ENCODE measurements at places on chromosomes 2 and 18.

- H3K27me3 ChIP-seq: no peaks in the 10 kb centered on the region
- H3K4me3 ChIP-seq: no peak overlapping the region
- no peaks in the 10 kb centered on the region for H3K36me3 ChIP-seq
- H3K4me1 ChIP-seq: no peaks in the 10 kb centered on the region
Observed at GRCh38 chr2:16050908-16051489, 110.6 kb downstream of the MYCN start.

GRCh38 chr18:1530650-1531049 lies 626.0 kb downstream of the ADCYAP1 start:
- no peak overlapping the region for H3K4me3 ChIP-seq
- H3K36me3 ChIP-seq: no peaks in the 10 kb centered on the region
- no peak overlapping the region for H3K27ac ChIP-seq
- H3K4me1 ChIP-seq: no peaks in the 10 kb centered on the region

DNA sequence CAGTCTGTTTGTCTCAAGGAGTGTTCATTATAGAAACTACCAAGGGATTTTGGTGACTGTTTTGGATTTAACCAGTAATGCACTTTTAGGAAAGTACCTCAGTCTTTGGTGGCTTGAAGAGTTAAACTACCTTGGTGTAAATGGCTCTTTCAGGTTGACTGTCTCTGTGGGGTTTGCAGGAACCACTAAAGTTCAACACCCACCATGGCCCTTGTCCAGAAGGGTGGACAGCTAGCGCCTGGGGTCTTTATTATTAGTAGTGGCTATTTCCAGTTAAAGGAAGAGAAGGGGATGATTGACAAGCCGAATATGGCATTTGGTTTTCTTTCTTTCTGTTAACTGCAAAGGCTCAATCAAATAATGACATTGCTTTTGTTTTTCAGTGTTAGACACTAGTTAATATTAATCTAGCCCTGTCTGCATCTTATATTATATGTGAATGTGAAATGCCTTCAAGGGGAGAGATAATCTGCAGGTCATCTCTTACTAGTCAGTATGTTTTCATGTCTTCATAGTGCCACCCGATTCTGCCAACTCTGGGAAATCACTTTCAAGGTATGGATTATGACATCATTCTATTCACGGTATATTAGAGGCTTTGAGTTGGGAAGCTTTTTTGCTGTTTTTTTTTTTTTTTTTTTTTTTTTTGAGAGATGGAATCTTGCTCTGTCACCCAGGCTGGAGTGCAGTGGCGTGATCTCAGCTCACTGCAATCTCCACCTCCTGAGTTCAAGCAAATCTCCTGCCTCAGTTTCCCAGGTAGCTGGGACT lies 56.4 kb downstream of the MAP4K4 start:
- no peak overlapping the region for H3K27ac ChIP-seq
- H3K4me1 ChIP-seq: peaks cover 65% of the 10 kb centered on the region
- H3K27me3 ChIP-seq: no peaks in the 10 kb centered on the region
- no peaks in the 10 kb centered on the region for H3K36me3 ChIP-seq
- H3K4me3 ChIP-seq: no peak overlapping the region
- no peak for DNase-seq

- H3K36me3 ChIP-seq: no peaks in the 10 kb centered on the region
- H3K27ac ChIP-seq: peak overlapping the region; percentile 85
- peaks cover 58% of the 10 kb centered on the region for H3K4me1 ChIP-seq
- H3K4me3 ChIP-seq: no peak overlapping the region
- no peaks in the 10 kb centered on the region for H3K27me3 ChIP-seq
Observed at GRCh38 chr2:127405255-127405610, 13.0 kb upstream of the PROC start.

- no peaks in the 10 kb centered on the region for H3K27me3 ChIP-seq
- H3K4me3 ChIP-seq: no peak overlapping the region
- no peak for DNase-seq
- peaks cover 31% of the 10 kb centered on the region for H3K4me1 ChIP-seq
Observed at GRCh38 chr2:237312021-237312755, 101.8 kb downstream of the COL6A3 start.

DNA sequence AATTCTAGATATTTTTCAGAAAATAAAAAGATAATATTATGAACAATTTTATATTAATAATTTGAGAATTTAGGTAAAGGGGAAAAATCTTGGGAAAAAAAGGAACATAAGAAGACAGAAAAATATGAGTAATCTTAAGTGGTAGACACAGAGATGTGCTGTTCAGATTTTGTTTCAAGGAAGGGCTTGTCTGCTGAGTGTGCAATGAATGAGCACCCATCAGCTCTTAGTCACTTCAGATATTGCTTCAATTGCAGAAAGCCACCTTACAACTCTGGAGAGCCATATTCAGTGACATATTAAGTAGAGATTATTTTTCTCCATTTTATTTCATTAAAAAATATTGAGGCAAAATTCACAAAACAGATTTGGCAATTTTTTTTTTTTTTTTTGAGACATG lies 282.0 kb upstream of the CHST9 start:
- no peaks in the 10 kb centered on the region for H3K27me3 ChIP-seq
- no peak overlapping the region for H3K4me3 ChIP-seq
- H3K27ac ChIP-seq: no peak overlapping the region
- no peaks in the 10 kb centered on the region for H3K36me3 ChIP-seq

DNA sequence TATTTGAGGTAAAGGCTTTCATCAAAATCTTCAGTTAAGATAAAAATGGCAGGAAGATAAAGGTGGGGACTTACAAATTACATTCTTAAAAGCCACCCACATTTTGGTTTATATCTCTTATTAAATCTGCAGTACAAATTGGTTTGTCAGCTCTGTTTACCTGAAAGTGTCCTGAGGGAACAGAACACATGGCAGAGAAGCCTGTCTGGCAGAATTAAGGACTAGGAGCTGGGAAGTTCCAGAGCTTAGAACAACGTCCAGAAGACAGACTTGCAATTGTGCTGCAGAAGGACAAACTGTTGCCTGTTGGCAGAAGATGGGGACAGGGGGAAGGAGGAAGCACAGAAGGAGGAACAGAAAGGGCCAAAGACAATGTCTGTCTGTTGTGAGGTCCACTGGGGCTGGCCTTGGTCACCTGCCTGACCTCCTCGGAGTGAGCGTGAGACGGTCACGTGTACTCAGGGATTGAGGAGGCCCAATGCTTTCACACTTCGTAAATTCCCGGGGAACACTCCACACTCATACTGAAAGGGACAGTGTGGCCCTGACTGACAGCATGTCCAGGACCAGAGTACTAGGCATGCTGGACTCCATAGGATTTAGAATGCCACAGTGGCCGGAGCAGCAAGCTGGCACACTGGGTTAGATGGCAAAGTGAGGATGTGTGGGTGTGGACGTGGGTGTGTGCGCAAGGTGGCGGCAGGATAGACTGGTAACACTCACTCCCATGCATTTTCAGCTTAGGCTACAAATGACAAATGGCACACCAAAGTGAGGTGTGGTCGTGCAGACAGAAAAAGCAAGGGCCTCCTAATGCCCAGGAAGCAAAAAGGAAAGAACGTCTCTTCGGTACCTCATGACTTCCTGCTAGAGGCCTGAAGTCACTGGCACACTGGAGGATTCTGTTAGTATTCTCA lies 210.9 kb upstream of the REV1 start:
- H3K27ac ChIP-seq: no peak overlapping the region
- DNase-seq: no peak
- H3K27me3 ChIP-seq: no peaks in the 10 kb centered on the region
- H3K4me3 ChIP-seq: no peak overlapping the region
- peaks cover 21% of the 10 kb centered on the region for H3K4me1 ChIP-seq

GRCh38 chr2:74457549-74458131 lies 598 bp upstream of the WBP1 start:
- peak overlapping the region; percentile 86 for H3K27ac ChIP-seq
- H3K27me3 ChIP-seq: no peaks in the 10 kb centered on the region
- peaks cover 35% of the 10 kb centered on the region for H3K4me1 ChIP-seq
- H3K36me3 ChIP-seq: no peaks in the 10 kb centered on the region

DNA sequence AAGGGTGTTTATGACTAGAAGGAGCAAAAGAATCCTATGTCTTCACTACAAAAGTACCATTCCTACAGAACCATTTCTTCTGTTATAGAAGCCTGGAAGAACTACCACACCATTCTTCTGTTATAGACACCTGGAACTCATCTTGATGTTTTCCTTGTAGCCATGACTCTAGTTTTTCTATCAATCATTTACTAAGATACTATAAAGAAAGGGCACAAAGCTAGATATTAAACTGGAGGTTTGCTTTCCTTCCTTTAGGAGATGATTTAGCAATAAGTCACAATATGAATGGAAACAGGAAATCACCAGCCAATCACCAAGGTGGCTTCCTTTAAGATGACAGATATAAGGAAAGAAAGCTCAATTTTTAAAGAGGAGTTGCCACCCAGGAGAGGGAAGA lies 100.3 kb upstream of the NEUROD1 start:
- no peaks in the 10 kb centered on the region for H3K36me3 ChIP-seq
- no peak overlapping the region for H3K27ac ChIP-seq
- no peak overlapping the region for H3K4me3 ChIP-seq
- no peak for DNase-seq
- H3K4me1 ChIP-seq: peaks cover 4% of the 10 kb centered on the region

DNA sequence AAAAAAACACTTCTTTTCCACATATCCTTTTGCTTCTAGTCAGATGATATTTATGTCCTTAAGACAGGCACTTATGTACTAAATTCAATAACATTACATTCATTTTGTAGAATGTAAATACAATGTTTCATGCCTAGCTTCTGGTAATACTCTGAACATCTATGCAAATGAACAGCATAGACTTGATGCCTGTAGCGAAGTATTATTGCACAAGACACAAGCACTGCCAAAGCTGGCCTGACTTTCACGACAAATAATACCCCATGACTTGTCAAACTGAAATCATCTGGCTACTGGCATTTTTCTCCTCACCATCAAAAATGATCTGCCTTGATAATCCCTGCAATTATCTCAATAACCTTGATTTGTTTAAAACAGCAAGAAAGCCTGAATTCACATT lies 101.3 kb downstream of the L3MBTL4 start:
- H3K4me1 ChIP-seq: no peaks in the 10 kb centered on the region
- H3K27ac ChIP-seq: no peak overlapping the region
- H3K27me3 ChIP-seq: no peaks in the 10 kb centered on the region
- H3K36me3 ChIP-seq: no peaks in the 10 kb centered on the region

DNA sequence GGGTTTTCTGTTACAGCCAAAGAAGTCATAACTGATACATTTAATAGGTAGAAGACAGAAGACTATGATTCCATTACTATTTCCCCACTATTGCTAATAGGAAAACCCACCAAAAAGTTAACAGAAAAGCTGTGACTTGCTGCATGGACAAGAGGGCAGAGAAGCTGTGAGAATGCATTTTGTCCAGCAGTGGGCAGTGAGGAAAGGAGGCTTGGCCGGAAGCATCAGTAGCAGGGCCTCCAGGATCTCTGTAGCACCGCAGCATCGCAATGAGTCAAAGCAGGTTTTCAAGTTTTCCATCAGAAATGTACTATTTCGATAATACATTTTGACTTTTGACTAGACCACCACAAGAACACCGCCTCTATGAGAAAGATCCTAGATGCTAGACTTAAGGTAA lies 24.9 kb downstream of the MYO5B start:
- no peak overlapping the region for H3K27ac ChIP-seq
- no peaks in the 10 kb centered on the region for H3K36me3 ChIP-seq
- no peaks in the 10 kb centered on the region for H3K27me3 ChIP-seq
- H3K4me1 ChIP-seq: no peaks in the 10 kb centered on the region
- no peak overlapping the region for H3K4me3 ChIP-seq

DNA sequence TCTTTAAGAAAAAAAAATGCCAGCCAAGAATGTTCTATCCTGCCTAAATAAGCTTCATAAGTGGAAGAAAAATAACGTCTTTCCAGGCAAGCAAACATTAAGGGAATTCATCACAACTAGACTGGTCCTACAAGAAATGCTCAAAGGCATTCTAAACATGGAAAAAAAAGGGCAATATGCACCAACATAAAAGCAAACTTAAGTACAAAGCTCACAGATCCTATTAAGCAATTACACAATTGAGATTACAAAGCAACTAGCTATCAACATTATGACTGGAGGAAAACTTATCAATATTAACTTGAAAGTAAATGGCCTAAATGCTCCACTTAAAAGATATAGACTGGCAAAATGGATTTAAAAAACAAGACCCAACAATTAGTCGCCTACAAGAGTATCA lies 240.6 kb upstream of the CTAGE1 start:
- no peaks in the 10 kb centered on the region for H3K4me1 ChIP-seq
- no peak overlapping the region for H3K27ac ChIP-seq
- DNase-seq: no peak
- H3K4me3 ChIP-seq: no peak overlapping the region

GRCh38 chr18:10234281-10234680 lies 220.2 kb upstream of the APCDD1 start:
- H3K4me3 ChIP-seq: no peak overlapping the region
- no peak overlapping the region for H3K27ac ChIP-seq
- no peaks in the 10 kb centered on the region for H3K27me3 ChIP-seq
- H3K4me1 ChIP-seq: peaks cover 7% of the 10 kb centered on the region

DNA sequence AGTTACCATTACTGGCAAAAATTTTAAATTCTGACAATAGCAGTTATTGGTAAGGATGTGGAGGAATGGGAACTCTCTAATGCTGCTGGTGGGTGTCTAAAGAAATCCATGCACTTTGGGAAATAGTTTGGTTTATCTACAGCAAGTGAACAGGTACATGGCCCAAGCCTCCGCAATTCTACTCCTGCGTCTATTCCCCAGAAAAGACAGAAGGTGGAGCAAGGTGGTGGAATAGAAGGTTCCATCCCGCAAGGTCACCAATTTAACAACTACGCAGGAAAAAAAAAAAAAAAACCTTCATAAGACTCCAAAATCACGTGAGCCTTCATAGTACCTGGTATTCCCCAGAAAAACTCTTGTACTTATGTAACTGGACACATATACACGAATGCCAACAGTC lies 6.5 kb downstream of the CFAP65 start:
- no peak for DNase-seq
- H3K27ac ChIP-seq: no peak overlapping the region
- H3K36me3 ChIP-seq: no peaks in the 10 kb centered on the region
- H3K4me1 ChIP-seq: no peaks in the 10 kb centered on the region

DNA sequence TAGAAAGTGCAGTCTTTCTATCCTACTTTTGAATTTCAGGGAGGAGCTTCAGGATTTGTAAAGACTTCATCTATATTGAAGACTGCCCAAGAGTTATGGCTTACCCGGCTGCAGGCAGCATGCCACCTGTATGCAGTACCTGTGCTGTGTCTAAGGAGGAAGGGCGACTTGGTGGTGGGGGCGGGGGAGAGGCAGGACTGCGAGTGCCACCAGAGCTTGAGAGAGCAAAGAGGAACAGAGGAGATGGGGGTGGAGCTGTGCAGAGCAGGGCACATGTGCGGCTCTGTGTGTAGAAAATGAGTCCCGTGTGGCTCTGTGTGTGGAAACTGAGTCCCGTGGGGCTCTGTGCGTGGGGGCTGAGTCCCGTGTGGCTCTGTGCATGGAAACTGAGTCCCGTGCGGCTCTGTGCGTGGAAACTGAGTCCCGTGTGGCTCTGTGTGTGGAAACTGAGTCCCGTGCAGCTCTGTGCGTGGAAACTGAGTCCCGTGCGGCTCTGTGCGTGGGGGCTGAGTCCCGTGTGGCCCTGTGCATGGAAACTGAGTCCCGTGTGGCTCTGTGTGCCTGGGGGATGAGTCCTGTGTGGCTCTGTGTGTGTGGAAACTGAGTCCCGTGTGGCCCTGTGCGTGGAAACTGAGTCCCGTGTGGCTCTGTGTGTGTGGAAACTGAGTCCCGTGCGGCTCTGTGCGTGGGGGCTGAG lies 43.2 kb downstream of the LDLRAD4 start:
- H3K4me1 ChIP-seq: peaks cover 47% of the 10 kb centered on the region
- H3K36me3 ChIP-seq: no peaks in the 10 kb centered on the region
- no peak for DNase-seq
- peak overlapping the region; percentile 91 for H3K27ac ChIP-seq
- no peaks in the 10 kb centered on the region for H3K27me3 ChIP-seq
- peak overlapping the region; percentile 43 for H3K4me3 ChIP-seq

GRCh38 chr2:27081984-27082772 lies 3.8 kb downstream of the EMILIN1 start:
- no peak overlapping the region for H3K4me3 ChIP-seq
- peaks cover 36% of the 10 kb centered on the region for H3K4me1 ChIP-seq
- no peaks in the 10 kb centered on the region for H3K27me3 ChIP-seq
- peak overlapping the region; percentile 60 for H3K27ac ChIP-seq
- DNase-seq: no peak

All from thoracic aorta (tissue), 2 donors.